ENCODE measurements at places on chromosomes 11 and 22.
A peak's percentile ranks its signal among the peaks of the same experiment; 100 is the strongest.

- DNase-seq, result no peak
Observed at GRCh38 chr22:37887584-37888378, 18.3 kb upstream of the MICALL1 start.

DNA sequence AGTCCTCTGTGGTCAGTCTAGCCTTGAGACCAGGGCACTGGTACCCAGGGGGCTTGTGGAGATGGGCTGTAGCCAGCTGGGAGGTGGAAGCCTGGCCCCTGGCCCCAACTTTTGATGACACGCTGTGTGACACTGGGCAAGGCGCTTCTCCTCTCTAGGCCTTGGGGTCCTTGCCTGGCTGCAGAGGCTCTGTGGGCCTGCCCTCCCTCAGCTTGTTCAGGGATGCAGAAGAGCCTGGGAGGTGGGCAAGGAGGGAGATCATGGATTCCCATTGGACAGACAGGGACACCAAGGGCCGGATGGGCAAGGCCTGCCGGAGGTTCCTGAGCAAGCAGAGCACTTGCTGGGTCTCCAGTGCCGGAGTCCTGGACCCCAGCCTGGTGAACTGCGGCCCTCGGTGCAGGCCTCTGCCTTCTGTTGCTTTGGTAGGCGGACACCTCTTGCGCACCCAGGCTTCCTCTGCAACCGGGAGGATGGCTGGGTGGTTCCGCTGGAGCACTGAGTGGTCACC, 1.3 kb upstream of the PPP2R5B start:
- DNase-seq, result no peak

GRCh38 chr11:1335811-1336761, 26.7 kb upstream of the TOLLIP start:
- DNase-seq, result peak; percentile 34

DNA sequence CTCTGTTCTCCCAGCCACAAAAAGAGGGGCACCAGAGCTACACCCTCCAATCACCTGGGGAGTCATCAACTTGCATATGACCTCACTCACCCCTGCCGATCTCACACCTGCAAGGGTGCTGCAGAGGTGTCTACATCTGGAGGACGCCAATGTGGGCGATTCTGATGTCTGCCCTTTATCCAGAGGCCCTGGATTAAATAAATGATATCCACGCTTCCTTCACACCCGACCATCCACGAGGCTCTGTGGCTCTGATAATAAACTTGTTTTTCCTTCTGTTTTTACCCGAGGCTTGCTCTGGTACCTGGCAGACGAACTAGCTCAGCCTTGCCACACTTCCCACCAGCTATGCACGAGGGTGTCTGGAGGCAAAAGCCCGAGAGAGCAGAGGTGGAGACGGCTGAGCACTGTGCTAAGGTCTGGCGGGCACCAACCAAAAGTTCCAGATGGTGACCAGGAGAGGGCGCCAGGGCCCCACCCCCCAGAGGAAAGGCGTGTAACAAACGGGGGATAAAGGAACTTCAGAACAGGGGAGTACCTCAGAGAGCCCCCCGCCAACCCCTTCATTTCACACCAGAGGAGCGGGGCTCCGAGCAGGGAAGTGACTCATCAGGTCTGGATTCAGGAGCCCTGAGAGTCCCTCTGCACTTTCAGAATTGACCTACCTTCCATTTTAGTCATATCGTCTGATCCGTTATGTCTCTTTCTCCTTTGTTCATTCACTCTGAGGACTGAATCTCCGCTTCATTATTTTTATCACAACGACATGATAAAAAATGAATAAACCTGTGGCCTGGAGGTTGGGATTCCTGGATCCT, 13.5 kb downstream of the SCN3B start:
- DNase-seq, result peak; percentile 5

- peak; percentile 48 for DNase-seq
Observed at GRCh38 chr11:126355324-126355925, at the start of gene ST3GAL4. Gene ST3GAL4, plus strand, starts transcription at chr11:126355686. Its CDS starts 50,470 bp downstream, at chr11:126406156.

- no peak for DNase-seq
Observed at GRCh38 chr11:61695917-61696316, 15.7 kb downstream of the DAGLA start.

DNA sequence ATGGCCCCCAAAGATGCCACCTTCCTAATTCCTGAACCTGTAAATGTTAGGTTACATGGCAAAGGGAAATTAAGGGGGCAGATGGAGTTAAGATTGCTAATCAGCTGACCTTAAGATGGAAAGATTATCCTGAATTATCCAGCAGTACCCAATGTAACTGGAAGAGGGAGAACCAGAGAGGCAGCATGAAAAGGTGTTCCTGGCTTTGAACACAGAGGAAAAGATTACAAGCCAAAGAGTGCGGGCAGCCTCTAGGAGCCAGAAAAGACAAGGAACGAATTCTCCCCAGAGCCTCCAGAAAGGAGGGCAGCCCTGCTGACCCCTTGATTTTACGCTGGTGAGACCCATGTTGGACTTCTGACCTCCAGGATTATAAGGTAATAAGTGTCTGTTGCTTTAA, 15.1 kb upstream of the THRSP start:
- DNase-seq, result no peak

DNA sequence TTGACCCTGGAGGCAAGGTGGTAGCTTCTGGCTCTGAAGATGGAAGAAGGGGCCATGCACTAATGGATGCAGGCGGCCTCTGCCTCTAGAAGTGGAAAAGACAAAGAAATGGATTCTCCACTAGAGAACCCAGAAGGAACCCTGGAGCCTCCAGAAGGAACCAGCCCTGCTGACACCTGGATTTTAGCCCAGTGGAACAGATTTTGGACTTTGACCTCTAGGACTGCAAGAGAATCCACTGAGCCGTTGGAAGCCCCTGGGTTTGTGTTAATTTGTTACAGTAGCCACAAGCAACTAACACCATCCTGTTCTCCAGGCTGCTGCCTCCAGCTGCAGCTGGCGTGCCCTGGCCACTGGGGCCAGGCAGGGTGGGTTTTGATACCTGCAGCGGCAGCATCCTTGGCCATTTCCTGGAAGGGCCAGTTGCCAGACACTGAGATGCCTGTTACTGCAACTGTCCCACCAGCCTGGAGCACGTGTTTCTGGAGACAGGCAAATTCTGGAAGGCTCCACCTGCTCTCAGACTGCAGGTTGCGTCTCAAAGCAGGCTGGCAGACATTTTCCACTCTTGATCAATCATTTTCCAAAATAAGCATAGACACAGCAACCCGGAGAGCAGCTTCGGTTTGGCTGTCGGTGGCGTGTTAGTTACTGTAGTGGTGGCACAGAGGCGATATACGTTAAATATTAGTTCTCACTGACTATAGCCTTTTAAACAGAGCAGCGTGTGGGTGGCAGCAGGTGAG, 76.8 kb upstream of the PARVG start:
- DNase-seq, result no peak

GRCh38 chr11:19374151-19374569, 133.4 kb upstream of the E2F8 start:
- no peak for DNase-seq

GRCh38 chr11:75140269-75141138, 10.4 kb upstream of the SLCO2B1 start:
- DNase-seq, result no peak

- DNase-seq, result peak; percentile 99
Observed at GRCh38 chr22:42399315-42400271, 32.6 kb downstream of the NFAM1 start.

DNA sequence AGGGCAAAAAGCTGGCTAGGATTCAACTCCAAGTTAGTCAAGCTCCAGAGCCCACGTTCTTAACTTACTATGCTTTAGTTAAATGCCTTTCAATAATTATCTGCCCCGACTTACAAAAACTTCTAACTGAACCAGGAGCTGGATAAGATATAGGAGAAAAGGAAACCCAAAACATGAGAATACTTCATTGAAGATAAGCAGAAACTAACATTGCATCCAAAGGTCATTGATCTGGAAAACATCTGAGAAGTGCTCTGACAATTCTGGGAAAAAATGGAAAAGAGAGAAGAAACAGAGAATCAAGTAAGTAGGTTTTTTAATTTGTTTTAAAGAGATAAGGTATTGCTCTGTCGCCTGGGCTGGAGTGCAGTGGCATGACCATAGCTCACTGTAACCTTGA, 27.2 kb downstream of the ACAT1 start:
- no peak for DNase-seq

DNA sequence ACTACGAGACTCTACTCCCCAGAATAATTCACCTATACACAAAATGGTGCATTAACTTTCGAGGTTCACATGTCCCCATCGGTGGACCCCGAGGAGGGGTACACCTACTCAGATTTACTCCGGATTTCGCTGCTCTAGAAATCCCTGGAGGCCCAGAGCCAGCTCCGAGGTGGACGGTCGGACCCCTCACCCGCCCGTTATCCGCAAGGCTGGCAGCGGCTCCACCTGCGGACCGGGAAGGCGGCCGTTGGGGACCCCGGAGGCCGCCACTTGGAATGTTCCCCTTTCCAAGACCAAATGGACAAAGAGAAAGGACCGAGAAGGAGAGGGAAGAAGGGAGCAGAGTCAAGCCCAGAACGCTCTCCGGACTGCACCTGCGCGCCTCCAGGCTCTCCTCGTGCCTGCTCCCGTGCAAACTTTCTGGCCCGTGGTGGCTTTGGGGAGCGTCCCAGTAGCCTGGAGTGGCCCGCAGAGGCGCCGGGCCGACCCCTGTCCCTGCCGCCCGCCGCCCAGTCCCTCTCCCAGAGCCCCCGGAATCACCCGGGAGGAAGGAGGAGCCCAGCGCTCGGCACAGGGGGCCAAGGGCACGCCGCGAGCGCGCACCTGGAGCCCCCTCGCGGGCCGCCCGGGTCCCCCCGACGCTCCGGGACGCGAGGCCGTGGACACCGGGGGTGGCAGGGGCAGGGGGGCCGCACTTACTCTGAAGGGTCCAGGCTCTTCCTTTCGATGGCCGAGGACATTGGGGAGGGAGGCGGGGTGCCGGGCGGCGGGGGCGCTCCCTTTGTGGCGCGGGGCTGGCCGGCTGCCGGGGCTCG, 23.0 kb downstream of the LMO2 start:
- no peak for DNase-seq

- DNase-seq, result no peak
Observed at GRCh38 chr22:22817468-22818201, 70.0 kb upstream of the IGLL5 start.

GRCh38 chr11:126476266-126476924, 120.9 kb downstream of the ST3GAL4 start:
- DNase-seq, result peak; percentile 58

- DNase-seq, result no peak
Observed at GRCh38 chr11:3616721-3617460, 24.9 kb downstream of the ART5 start.

- no peak for DNase-seq
Observed at GRCh38 chr22:35301372-35301874, 1.7 kb downstream of the TOM1 start.

- peak; percentile 34 for DNase-seq
Observed at GRCh38 chr11:64165481-64165841, 452 bp downstream of the MACROD1 start.

GRCh38 chr22:43515902-43516301, 104.1 kb downstream of the MPPED1 start:
- DNase-seq, result no peak

DNA sequence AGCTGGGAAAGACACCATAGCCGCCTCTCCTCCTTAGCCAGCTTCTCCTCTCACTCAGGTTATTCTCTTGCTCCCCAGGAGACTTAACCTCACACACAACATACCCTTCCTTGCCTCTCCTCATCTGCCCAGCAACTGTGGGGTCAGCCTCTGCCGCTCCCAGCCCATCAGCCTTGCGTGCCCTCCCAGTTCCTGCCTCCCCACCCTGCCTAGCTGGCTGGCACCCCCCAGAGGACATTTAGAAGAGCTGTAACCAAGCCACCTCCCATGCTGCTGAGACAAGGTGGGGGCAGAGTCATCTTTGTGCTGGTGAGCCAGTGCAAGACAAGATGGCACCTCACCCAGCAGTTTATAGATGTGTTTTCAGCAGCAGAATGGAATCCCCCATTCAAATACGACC, 38.2 kb downstream of the TOM1 start:
- no peak for DNase-seq

DNA sequence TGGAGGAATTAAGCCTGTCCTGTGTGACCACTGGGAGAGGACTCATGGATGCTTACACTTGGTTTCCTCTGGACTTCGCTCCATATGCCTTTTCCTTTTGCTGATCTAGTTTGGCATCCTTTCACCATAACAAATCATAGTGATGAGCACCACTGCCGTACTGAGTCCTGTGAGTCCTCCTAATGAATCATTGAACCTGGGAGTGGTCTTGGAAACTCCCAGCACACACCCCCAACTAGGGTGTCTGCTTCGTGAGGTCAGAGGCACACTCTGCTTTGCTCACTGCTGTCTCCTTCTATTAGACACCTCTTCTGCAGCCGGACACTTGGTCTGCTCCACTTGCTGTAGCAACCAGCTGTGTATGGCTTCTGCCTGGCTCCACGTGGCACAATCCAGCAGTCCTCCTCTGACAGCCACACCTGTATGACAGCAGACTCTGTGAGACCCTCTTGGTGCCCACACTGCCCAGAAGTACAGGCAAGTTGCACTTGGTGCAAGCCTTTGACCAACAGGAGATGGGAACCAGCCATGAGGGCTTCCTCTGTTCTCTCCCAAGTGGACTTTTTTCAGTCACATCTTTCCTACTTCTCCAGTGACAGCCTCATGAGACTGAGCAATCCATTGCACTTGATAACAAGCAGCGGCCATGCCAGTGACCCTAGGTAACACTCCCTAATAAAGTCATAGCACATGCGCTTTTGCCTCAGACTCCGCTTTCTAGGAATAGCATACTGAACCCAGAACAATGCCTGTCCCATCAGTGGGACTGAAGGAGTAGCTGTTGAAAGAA, 65.0 kb upstream of the HMGXB4 start:
- DNase-seq, result no peak

- DNase-seq, result no peak
Observed at GRCh38 chr11:83033972-83034672, 37.6 kb downstream of the RAB30 start.

DNA sequence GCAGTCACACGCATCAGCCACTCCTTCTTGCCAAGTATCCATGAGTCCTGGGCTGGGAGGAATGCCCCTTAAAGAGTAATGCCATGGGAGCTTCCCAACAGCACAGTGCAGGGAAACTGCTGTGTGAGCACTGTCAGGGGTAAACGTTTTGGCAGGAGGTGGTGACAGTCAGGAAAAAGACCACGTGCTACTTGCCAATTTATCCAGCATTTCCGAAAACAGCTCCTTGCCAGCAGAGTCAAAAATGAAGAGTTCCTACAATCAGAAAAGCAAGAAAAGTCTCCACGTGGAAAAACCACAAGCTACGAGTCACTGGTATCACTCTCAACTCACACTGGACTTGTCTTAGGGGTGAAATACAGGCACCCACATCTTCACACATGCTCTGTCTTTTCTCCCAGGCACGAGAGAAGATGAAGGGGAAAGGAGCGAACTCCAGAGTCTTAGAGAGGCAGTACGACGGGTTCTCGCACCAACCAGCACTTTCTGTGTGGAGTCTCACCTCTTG, 9.9 kb downstream of the IFT27 start:
- DNase-seq, result no peak

DNA sequence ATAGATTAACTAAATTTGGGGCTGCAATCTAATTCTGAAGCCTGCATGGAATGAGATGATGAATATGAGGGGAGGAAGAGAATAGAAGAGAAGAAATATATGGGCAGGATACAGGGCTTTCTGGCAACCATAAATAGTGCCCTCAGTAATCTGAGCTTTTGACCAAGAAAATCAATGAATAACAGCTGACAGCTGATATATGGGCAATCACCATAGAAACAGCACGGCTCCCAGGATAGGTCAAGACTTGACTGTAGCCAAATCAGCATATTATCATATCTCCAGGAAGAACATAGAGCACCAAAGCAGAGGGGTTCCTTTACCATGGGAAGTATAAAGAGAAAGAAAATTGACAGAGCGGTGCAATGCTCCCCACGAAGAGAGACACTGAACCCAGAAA, 643.8 kb upstream of the TENM4 start:
- DNase-seq, result no peak

- no peak for DNase-seq
Observed at GRCh38 chr22:46019351-46019750, 42.4 kb upstream of the WNT7B start.
